ENCODE measurements at places on chromosomes 12 and 14.
A peak's percentile ranks its signal among the peaks of the same experiment; 100 is the strongest.

- DNase-seq: no peak
Measured at GRCh38 chr12:23657598-23657997, 291.9 kb downstream of the SOX5 start.

DNA sequence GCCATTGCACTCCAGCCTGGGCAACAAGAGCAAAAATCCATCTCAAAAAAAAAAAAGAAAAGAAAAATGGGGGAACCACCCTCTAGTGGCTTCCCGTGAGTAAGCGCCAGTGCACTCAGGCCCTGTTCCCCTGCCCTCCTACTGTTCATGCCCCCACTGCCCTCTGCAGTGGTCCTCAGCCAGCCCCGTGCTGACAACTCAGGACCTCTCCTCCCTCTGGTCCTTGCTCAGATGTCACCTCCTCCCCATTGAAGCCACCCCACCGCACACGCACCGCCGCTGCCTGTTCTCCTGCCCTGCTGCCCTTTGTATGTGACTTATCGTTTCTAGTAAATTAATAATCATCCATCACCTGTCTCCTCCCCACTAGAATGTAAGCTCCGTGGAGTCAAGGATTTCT, 58.8 kb upstream of the DYNC1H1 start:
- no peak for DNase-seq

DNA sequence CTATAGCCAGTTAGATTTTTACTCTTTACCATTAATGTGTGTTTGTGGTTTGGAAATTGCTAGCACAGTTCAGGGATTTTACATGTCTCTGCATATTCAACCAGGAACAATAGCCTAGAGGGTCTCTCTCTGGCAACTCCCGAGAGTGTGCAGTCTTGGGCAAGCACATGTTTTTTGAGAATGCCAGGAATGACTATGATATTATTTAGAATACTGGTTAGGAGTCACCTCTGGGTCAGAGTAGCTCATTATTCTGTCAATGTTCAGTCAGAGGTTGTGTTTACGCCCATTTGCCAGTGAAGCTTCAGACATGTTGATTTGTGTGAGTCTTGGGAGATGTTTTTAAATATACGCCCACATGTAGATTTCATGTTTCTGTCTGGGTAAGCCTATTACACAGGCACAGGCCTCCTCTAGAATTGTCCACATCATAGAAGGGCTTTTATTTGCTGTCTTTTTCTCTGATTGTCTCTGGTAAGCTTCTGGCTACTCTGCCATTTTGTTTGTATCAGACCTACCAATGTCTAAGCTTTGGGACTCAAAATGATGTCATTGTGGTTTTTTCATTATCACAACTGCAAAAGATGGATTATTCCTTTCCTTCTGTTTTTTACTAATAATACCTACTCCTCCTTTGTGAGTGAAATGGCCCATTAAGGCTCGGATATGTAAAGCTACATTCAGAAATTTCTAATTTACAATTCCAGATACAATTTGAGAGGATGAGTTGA, 203.1 kb upstream of the PPFIA2 start:
- no peak for DNase-seq

DNA sequence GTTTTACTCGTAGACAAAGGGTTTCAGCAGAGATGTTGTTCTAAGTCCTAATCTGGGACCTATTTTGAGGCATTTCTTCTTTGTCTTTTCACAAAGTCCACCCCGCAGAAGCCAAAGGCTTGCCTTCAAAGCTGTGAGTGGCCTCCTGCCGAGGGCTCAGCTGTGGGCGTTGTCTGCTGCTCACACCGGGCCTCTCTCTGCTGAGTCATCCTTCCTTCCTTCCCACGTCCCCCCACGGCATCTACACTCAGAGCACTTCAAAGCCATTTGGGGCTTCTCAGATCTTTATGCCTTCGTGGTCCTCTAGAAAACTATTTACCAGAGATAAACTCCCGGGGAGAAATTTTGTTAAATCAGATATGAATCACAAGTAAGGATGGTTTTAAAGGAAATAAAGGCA, 115.9 kb upstream of the TMPO start:
- peak; percentile 43 for DNase-seq

- no peak for DNase-seq
Measured at GRCh38 chr14:81991998-81992397, 458.3 kb upstream of the SEL1L start.

- DNase-seq: no peak
Measured at GRCh38 chr12:42932936-42933335, 343.4 kb upstream of the PRICKLE1 start.

GRCh38 chr12:89453121-89453978, 71.2 kb downstream of the GALNT4 start:
- no peak for DNase-seq

GRCh38 chr12:31860401-31860800, 98.8 kb upstream of the RESF1 start:
- no peak for DNase-seq

DNA sequence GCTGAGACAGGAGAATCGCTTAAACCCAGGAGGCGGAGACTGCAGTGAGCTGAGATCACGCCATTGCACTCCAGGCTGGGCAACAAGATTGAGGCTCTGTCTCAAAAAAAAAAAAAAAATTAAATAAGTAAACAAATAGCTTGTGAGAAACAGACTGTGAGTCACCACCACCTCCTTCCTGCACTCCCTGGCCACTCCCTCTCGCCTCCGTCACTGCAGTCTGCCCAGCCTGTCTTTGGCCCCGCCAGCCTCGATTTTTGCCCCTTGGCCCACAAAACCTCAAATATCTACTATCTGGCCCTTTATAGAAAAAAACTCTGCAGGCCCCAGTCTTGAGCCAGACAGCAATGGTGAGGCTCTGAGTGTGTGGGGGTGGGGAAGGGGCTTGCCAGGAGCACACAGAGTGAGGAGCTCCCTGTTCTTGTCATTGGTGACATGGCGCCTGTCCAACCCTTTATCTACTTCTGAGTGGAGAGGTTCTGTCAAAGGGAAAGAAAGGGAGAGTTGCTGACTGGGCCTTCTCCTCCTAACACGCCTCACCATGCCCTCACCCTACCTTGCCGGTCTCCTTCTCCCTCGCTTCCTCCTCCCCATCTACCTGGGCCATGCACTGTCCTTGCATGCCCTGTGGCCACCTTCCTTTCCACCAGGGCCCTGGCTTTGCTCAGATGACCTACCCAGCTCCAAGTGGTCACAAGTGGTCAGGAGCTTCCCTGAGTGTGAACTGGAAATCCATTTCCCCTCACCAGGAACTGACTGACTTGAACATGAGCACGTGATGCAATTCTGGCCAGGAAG, 22.1 kb downstream of the LGMN start:
- no peak for DNase-seq

DNA sequence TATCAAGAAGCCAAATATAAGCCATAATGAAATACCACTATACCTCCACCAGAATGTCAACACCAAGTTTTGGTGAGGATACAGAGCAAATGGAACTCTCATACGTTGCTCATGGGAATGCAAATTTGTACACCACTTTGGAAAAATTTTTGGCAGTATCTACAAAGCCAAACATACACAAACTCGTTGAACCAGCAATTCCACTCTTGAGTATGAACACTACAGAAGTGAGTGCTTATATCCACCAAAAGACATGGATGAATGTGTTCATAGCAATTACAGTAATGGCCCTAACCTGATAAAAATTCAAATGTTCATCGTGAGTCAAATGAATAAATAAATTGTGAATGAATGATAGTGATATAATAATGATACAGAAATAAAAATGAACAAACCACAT, 24.8 kb downstream of the C12orf71 start:
- no peak for DNase-seq

DNA sequence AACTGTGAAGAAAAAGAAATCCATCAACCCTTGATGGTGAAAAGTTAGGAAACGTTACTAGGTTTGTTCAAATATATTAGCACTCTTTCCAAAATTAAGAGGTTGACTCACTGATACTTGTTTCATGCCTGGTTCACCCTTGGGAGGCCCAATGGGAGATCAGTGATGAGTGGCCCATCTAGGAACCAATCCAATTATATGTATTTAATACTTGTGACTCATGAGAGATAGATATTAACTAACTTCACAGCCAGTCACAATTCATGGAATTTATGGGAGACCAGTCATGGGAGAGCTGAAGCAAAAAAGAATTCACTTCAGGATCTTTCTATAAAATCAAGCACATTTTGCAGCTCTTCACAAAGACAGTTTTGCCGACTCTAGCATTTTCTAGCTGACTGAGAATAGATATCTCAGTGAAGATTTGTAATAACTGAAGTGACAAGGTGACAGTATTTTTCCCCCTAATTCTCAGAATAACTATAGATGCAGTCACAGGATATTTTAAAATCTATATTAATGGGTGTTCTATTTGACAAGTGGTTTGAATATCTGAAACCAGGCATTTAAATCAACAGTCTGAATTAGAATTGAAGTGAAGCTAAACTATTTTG, 230.2 kb downstream of the EPS8 start:
- DNase-seq: no peak

DNA sequence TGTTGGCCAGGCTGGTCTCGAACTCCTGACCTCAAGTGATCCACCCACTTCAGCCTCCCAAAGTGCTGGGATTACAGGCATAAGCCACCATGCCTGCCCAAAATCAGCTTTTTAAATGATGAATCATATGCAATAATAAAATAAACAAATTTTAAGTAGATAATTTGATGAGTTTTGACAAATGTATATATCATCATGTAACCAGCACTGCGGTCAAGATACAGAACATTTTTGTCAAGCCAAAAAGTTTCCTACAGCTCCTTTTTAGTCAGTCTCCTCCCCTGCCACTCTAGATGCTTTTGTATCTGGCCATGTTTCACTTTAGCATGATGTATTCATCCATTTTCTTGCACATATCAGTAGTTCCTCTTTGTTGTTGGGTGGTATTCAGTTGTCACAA, 17.2 kb downstream of the FRMD6 start:
- no peak for DNase-seq

DNA sequence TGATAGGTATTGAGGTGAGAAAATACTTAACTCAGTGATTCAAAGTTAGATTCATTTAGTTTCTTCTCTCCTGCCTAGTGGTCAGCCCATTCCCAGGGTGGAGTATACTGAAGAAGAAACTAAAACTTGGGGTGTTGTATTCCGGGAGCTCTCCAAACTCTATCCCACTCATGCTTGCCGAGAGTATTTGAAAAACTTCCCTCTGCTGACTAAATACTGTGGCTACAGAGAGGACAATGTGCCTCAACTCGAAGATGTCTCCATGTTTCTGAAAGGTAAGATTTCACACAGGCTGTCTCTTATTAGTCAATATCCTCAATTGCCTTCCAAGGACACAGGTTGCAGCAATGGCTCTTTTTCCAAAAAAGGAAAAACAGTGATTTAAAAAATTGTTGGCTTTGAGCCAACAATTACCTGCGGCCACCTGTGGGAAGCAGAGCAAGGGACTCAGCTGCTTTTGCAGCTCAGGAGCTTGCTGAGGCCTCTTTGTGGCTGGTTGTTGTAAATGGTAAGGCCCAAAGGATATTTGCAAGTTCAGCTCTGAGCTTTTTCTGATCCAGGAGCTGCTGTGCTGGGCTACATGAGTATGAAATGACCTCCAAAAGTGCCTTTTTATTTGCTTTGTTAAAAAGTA, 33.9 kb downstream of the TPH2 start:
- DNase-seq: no peak

GRCh38 chr12:89390802-89391673, 38.7 kb upstream of the DUSP6 start:
- DNase-seq: no peak

- DNase-seq: no peak
Measured at GRCh38 chr14:100470523-100470897, 116.7 kb downstream of the BEGAIN start.

Measured in activated CD8-positive, alpha-beta memory T cell treated with anti-CD3 and anti-CD28 coated beads for 4 hours (primary cell).